IPS DF 6.9 (cell line): ENCODE measurements at places on chromosomes 1 and 21.

GRCh38 chr1:225772848-225773247, 4.8 kb upstream of the SRP9 start:
- no peaks in the 10 kb centered on the region for H3K27me3 ChIP-seq
- DNase-seq = no peak
- no peak overlapping the region for H3K4me3 ChIP-seq
- no peaks in the 10 kb centered on the region; the same call in 1 of the 2 replicates for H3K4me1 ChIP-seq
- no peaks in the 10 kb centered on the region for H3K36me3 ChIP-seq

GRCh38 chr21:38386967-38387366, 111.3 kb downstream of the ERG start:
- H3K4me3 ChIP-seq = no peak overlapping the region
- no peak for DNase-seq
- no peak overlapping the region for H3K27ac ChIP-seq
- H3K27me3 ChIP-seq = no peaks in the 10 kb centered on the region

GRCh38 chr21:37251294-37251634, 15.9 kb downstream of the VPS26C start:
- no peaks in the 10 kb centered on the region for H3K27me3 ChIP-seq
- H3K4me3 ChIP-seq = no peak overlapping the region
- no peak overlapping the region for H3K27ac ChIP-seq
- H3K4me1 ChIP-seq = no peaks in the 10 kb centered on the region

DNA sequence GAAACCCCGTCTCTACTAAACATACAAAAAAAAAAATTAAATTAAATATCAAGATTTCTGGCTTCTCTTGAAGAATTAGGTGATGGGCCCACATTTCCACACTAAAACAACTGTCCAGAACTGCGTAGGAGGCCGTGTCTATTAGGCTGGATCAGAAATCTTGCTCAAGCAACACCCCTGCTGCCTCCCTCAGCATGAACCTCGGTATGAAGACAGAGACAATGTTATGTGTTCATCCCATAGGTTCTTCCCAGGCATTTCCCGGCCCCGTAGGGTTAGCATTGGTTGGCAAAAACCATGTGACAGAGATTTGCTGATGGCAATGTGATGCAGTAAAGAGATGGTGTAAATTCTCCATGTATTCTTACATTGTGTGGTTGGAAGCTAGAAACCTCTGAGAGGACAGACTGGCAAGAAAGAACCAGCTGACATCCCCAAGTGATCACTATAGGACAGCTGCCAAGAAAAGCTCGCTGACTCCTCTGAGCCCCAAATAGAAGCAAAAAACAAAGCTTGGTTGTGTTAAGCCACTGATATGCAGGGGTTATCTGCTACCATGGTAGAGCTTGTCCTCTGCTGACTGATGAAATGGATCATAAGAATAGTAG, 34.5 kb downstream of the EBNA1BP2 start:
- no peak for DNase-seq
- H3K27me3 ChIP-seq = no peaks in the 10 kb centered on the region
- no peak overlapping the region for H3K27ac ChIP-seq
- no peak overlapping the region for H3K4me3 ChIP-seq

DNA sequence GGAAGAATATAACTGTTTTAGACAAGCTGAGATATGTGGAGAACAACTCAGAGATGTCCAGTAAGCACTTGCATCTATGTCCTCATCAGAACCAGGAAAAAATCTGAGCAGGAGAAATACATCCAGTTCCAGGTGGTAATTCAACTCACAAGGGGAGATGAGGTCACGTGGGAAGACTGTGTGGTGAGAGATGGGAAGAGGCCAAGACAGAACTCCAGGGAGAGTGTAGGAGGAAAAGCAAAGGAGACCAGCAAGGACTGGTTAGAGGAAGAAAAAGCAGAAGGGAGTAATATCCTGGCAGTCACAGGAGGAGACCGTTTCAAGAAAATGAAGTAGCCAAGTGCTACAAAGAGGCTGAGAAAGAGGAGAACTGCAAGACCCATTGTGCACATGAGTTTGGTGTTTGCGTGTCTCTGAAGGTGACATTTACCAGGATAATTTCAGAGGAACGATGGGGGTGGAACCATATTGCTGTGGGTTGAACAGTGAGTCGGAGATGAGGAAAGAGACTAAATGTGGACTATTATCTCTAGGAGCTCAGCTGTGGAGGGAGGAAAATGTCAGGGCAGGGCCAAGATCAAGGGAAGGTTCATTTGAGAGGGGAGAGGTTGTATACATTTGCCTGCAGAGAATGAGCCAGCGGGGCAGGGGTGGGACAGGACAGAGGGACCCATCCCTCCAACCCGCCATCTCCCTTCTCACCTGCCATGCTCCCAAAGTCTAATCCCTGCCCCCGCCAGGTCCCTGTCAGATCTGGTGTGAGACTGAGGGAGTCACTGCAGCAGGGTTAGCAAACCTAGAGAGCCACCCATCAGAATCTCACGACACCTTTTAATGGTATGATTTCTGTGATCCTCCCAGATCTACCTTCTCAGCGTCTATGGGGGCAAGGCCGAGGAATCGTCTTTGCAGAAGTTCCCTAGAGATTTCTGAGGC, 24.9 kb downstream of the SUSD4 start:
- no peaks in the 10 kb centered on the region for H3K4me1 ChIP-seq
- H3K4me3 ChIP-seq = no peak overlapping the region
- no peaks in the 10 kb centered on the region for H3K36me3 ChIP-seq
- H3K27me3 ChIP-seq = no peaks in the 10 kb centered on the region

GRCh38 chr1:210726621-210727020, 397.9 kb downstream of the HHAT start:
- no peaks in the 10 kb centered on the region for H3K36me3 ChIP-seq
- H3K27me3 ChIP-seq = no peaks in the 10 kb centered on the region
- peak; percentile 47 for DNase-seq
- no peaks in the 10 kb centered on the region; the same call in 1 of the 2 replicates for H3K4me1 ChIP-seq
- H3K4me3 ChIP-seq = no peak overlapping the region

DNA sequence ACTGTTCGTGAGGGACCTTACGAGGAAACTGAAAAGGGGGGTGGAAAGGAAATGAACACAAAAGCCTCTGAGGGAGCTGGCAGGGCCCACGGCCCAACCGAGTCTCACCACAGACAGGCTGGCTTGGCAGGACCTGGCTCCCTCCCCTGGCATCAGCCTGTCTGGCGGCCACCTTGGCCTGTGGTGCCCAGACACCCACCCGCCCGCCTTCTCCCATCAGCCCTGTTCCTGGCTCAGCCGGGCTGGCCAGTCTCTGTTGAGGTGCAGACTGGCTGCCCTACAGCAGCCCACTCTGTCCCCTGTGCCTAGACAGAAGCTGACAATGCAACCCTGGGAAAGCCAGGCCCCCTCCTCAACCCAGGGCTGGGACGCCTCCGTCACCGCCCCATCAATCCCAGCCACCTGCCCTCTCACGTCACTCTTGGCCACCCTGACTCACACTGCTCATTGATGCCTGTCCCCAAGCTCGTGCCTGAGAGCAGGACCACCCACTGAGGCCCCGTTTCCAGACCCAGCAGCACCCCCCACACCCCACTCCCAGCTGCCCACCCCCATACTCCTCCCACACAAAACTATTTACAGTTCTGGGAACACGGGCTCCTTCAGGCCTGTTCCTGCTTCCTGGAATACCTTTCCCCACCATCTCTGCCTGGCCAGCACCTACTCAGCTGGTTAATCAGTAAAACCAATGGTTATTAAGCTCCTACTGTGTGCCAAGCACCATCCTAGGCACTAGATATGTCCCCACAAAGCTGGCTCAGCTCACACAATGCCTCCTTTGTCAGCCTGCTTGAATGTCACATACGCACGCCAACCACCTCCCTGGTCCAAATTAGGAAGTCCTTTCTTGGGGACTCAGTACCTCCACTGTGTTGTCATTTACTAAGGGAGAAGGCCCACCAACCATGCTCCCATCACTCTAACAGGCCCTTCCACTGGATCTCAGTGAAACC, 22.7 kb downstream of the SDC3 start:
- H3K27ac ChIP-seq = no peak overlapping the region
- no peaks in the 10 kb centered on the region for H3K36me3 ChIP-seq
- DNase-seq = no peak

DNA sequence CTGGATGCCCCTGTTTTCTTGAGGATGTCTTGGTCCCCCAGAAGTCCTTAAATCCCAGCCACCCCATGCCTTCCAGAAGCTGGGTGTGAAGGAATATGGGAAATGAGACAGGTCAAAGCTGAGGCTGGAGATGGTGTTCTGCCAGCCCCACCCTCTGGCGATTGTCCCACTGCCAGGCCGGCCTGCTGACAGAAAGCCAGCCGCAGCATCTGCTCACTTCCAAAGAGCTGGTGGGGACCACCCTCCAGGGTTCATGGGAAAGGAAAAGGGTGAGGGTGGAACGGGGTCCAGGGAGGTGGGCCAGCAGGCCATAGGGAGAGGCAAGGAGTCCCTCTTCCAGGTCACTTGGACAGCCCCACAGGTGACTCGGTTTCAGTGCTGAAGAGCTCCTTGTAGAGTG, 1.9 kb upstream of the LINGO4 start:
- no peak overlapping the region for H3K4me3 ChIP-seq
- no peaks in the 10 kb centered on the region for H3K36me3 ChIP-seq
- no peak for DNase-seq
- H3K27me3 ChIP-seq = no peaks in the 10 kb centered on the region

DNA sequence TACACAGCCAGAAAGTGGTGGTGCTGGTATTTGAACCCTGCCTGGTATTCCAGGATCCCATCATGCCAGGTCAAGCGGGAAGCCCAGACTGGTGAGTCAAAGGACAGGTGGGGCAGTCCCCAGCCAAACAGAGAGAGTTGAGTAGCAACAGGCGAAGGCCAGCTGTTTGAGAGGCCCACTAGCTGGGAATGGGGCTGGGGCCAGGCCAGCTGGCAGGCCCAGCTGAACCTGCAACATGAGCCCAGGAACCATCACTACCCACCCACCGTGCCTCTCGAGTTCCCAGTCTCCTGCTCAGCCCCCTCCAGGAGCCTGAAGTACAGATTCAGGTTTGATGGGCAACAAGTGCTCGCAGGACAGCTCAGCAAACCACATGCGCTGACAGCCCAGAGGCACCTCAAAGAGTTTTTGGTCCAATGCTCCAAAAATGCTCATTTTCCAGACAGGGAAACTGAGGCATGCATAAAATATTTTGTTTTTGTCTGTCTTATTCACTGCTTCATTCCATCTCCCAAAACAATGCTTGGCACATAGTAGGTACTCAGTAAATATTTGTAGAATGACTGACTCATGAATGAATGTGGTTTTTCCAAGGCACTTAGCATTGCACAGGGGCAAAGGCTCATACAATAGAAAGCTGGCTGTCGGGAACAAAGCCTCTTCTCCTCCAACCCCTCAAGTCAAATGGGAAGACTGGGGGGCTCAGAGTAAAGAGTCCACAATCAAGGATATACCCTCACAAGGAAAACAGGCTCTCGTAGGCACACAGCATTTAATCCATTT, 42.5 kb upstream of the CLIC4 start:
- H3K4me1 ChIP-seq = peaks cover 3% of the 10 kb centered on the region; the same call in 1 of the 2 replicates
- no peak for DNase-seq
- no peaks in the 10 kb centered on the region for H3K27me3 ChIP-seq
- no peak overlapping the region for H3K27ac ChIP-seq
- H3K36me3 ChIP-seq = no peaks in the 10 kb centered on the region

DNA sequence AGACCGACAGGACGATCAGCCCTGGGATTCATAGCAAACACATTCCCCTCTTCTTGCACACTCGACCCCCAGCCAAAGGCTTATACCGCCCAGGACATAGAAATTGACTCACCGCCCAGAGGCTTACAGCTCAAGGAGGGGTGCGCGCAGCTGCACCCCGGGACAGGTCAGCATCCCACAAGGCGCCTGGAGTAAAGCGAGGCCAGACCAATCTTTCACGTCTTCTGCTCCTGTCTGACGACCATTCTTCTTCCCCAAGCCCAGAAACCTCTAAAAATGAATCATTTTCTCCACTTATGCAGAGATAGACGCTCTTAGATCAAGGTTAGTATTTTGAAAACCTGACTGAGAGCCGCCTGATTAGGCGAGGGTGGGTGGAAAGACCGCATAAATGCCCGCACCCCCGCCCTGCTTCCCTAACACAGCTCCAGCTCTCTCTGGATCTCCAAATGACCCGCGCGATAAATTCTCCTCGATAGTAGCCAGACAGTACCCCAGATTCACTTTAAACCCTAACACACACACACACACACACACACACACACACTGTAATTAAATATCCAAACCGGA, 1.9 kb upstream of the LHX8 start:
- H3K4me1 ChIP-seq = peaks cover 4% of the 10 kb centered on the region; the same call in 1 of the 2 replicates
- no peak overlapping the region for H3K27ac ChIP-seq
- H3K36me3 ChIP-seq = no peaks in the 10 kb centered on the region
- DNase-seq = no peak
- no peak overlapping the region for H3K4me3 ChIP-seq

- no peak for DNase-seq
- H3K36me3 ChIP-seq = no peaks in the 10 kb centered on the region; the same call in 1 of the 2 replicates
- no peak overlapping the region for H3K4me3 ChIP-seq
- H3K27ac ChIP-seq = no peak overlapping the region
- H3K4me1 ChIP-seq = no peaks in the 10 kb centered on the region
- H3K27me3 ChIP-seq = no peaks in the 10 kb centered on the region
Observed at GRCh38 chr1:35594005-35594760, 21.1 kb downstream of the TFAP2E start.

DNA sequence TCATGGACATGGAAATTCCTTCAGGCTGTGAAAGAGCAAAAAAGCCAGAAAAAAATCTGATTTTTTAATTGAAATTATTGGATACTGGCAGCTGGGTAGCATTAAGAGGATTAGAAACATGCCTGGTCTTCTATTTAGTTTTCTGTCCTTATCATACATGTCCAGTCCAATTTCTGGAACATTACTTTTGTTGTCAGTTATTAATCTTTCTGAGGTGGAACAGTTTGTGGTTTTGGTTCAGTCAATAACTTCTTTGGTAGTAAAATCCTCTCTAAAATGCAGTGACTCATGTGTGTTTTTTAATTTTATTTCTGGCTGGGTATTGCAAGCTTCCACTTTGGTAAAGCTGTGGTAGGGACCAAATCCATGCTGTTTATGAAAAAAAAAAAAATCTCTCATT, 687.0 kb upstream of the ADGRL2 start:
- H3K27ac ChIP-seq = no peak overlapping the region
- no peaks in the 10 kb centered on the region for H3K36me3 ChIP-seq
- no peak overlapping the region for H3K4me3 ChIP-seq
- H3K27me3 ChIP-seq = no peaks in the 10 kb centered on the region
- H3K4me1 ChIP-seq = no peaks in the 10 kb centered on the region; the same call in 1 of the 2 replicates

GRCh38 chr1:158147401-158147800, 33.3 kb upstream of the CD1D start:
- H3K4me1 ChIP-seq = no peaks in the 10 kb centered on the region
- H3K27me3 ChIP-seq = no peaks in the 10 kb centered on the region
- no peaks in the 10 kb centered on the region for H3K36me3 ChIP-seq
- no peak overlapping the region for H3K4me3 ChIP-seq
- DNase-seq = no peak
- H3K27ac ChIP-seq = no peak overlapping the region
